Testis (tissue), 5 donors: ENCODE measurements at places on chromosomes 11 and 22. TPM values are rescaled to one million over a fixed set of nuclear protein-coding genes. Genes with fewer than 3 reads are reported as not detected.

PTS gene
- total RNA-seq: 30.1 TPM

DTX4 gene
- 10.2 TPM for total RNA-seq

CD3E gene
- total RNA-seq: not detected

OR2AG2 gene
- 1.8 TPM for total RNA-seq

MYRF gene
- total RNA-seq: 9.2 TPM

MRGPRX4 gene
- total RNA-seq: not detected

CYP2D6 gene
- total RNA-seq: 2.0 TPM

PSMA1 gene
- total RNA-seq: 74.7 TPM

SLC15A3 gene
- total RNA-seq: 8.0 TPM

TP53I11 gene
- 28.7 TPM for total RNA-seq

SMC1B gene
- total RNA-seq: 46.8 TPM

DNA sequence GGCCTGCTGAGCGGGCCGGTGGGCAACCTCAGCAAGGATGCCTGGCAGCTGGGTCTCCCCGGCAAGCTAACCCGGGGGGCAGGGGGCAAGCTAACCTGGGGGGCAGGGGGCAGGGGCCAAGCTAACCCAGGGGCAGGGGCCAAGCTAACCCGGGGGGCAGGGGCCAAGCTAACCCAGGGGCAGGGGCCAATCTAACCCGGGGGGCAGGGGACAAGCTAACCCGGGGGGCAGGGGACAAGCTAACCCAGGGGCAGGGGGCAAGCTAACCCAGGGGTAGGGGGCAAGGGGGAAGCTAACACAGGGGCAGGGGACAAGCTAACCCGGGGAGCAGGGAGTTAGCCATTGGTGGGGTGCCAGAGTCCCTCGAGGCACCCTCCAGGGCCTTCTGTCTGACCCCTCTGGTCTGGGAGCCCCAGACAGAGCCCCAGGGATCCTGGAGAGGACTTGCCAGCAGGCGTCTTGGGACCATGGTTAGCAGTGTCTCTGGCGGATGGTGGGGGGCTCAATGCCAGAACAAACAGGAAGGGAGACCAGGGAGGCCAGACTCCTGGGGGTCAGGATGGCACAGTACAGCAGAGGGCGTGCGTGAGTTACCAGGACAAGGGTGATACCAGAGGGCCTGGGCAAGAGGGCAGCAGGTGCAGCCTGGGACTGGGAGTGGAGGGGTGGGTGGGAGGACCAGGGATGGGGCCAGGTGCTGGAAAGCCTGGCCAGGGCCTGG lies 16.1 kb downstream of the IGF2 start:
- DNase-seq: no peak

DNA sequence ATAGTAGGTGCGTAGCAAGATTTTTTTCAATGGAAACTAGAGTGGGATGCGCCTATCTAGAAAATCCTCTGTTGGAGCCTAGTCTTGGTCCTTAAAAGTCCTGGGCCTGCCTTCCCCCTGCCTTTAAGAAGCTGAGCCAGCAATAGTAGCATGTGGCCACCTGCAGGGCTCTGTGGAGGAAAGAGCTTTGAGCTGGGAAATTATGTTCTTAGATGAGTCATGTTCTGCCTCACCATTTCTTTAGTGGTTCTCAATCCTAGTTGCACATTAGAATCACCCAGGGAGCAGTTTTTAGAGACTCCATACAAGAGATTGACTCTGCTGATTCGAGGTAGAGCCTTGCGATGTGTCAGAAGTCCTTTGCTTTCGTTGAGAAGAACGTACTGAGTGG lies 133.5 kb downstream of the COMMD9 start:
- DNase-seq: no peak

- DNase-seq: no peak
Observed at GRCh38 chr11:1229471-1230120, 6.7 kb downstream of the MUC5B start.

DNA sequence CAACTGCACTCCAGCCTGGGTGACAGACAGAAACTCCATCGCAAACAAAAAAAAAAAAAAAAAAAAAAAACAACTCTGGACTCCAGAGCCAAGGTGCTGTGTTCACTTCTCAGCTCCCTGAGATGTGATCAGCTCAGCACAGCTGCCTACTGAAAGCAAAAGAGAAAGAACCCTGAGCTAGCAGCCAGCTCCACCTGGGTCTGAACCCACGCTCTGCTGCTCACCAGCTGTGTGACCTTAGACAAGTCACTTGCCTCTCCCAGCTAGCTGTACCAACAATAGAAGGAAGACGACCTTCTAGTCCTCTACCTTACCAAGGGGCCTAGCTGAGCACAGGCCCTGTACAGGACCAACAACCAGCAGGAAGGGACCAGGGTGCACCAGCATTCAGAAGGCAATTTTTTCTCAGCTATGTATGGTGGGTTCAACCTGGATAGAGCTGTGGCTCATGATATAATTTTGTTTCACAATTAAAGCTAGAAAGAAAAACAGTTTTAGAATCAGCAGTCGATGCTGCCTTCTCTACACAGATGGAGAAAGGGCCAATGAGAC lies 3.8 kb downstream of the DGCR2 start:
- no peak for DNase-seq

DNA sequence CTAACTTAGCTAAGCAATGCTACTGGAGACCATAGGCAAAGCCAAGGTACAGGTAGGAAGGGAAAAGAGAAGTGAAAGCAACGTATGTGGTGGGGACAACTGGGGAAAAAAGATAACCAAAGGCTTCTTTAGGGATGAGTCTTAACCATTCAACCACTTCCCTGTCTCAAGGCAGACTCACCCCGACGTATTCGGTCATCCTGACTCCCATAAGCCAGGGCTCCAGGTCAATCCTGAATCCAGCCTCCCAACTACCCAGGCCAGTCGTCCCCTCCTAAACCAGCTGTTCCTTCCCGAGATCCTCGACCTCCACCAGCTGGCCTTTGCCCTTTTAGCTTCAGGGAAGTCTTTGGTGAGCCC lies 330 bp downstream of the ACP2 start:
- no peak for DNase-seq

DNA sequence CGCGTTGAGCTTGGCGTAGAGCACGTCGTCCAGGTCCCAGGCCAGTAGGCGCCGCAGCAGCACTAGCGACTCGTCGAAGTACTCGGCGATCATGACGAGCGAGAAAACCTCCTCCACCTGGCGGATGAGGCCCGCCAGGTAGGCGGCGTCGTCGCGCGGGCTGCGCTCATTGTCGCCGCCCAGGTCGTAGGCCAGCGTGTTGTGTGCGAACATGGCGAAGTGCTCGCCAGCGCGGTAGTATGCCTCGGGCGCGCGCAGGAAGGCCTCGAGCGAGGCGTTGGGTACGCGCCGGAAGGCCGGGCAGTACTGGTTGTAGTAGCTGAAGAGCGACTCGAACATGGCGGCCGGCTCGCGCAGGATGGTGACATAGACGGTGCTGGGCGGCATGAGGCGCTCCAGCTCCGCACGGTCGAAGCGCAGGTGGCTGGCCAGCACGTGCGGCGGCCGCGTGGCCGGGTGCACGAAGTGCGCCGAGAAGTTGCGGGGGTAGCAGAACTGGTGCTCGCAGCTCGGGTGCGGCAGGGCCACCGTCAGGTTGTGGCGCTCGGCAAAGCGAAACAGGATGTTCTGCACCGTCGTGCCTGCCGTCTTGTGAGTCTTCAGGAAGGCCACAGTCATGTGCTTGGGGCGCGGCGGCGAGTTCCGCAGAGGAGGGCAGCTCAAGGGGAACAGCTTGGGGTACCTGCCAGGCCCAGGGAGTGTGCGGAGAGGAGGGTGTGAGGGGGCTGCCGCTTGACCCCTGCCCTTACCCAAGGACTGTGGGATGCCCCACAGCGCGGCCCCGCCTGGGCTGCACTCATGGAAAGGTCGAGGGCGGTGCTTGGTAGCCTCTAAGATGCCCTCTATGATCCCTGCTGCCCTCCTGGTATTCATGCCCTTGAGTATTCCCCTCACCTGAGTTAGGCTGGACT lies 5.7 kb downstream of the GAL3ST3 start:
- DNase-seq: peak; percentile 61

DNA sequence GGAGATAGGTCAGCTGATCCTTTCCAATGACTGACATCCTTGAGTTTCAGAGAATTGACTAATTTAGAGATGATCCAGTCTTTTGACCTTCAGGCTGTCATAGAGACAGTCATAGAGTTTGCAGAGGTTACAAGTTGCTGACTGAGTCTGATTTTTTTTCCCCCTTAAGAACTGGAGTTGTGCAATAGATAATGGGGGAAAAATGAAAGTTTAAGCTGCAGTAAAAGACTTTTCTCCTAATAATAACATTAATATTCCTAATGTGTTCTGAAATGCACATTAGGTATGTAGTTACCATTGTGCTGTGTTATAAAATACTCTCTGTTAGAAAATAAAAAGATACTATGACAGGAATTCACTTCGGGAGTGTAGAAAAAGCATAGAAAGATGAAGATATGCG lies 876.9 kb upstream of the RAG2 start:
- no peak for DNase-seq

GRCh38 chr11:117932426-117932825 lies 3.2 kb upstream of the TMPRSS13 start:
- DNase-seq: no peak

DNA sequence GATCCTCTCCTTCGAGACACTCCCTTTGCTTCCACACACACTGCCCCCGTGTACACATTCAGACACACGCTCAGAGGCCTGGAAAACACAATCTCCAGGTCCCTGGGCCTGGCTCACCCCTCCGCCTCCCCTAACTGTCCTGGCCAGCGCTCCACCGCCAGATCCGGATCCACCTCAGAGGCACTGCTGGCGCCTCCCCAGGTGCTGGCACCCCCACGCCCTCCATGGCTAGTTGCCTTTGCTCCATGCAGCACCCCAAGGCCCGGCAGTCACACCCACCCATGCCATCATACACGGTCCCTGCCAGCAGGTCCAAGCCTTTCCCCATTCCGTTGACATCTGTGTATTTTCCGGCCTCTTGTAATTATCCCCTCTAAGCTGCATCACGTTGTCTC lies 11.1 kb downstream of the SPTBN2 start:
- DNase-seq: no peak

- no peak for DNase-seq
Observed at GRCh38 chr11:121439337-121439736, 12.8 kb upstream of the SORL1 start.

- no peak for DNase-seq
Observed at GRCh38 chr11:117929916-117930570, 841 bp upstream of the TMPRSS13 start.

- DNase-seq: no peak
Observed at GRCh38 chr11:110339456-110340250, 43.2 kb upstream of the RDX start.

DNA sequence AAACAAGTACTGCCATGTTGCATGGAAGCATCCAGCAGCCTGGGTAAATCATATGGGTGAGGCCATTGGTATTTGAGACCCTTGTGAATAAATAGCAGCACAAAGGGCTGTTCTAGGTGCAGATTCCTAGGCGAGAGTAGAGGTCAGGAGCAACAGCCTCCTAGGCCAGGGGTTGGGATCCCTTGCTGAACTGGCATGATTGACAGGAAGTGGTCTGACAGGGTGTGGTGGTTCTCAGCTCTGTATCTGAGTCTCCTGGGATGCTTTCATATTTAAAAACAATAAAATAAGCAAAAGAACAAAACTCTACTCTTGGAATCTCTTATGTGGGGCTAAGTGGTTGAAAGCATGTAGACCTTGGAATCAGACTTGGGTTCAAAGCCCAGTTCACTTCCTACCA lies 35.8 kb downstream of the INSC start:
- no peak for DNase-seq

GRCh38 chr22:21961886-21962654 lies 9.4 kb upstream of the PPM1F start:
- no peak for DNase-seq

GRCh38 chr11:132811649-132812048 lies 720.7 kb downstream of the OPCML start:
- DNase-seq: no peak

GRCh38 chr11:93659841-93660240 lies 1.6 kb upstream of the CEP295 start:
- no peak for DNase-seq

GRCh38 chr11:42462558-42463310 lies 849.1 kb upstream of the API5 start:
- no peak for DNase-seq

- DNase-seq: no peak
Observed at GRCh38 chr11:128300785-128301184, 286.6 kb downstream of the ETS1 start.

GRCh38 chr11:5476186-5476819 lies 12.2 kb upstream of the OR52D1 start:
- peak; percentile 62 for DNase-seq

GRCh38 chr22:20777420-20778177 lies 3.7 kb downstream of the SERPIND1 start:
- no peak for DNase-seq

DNA sequence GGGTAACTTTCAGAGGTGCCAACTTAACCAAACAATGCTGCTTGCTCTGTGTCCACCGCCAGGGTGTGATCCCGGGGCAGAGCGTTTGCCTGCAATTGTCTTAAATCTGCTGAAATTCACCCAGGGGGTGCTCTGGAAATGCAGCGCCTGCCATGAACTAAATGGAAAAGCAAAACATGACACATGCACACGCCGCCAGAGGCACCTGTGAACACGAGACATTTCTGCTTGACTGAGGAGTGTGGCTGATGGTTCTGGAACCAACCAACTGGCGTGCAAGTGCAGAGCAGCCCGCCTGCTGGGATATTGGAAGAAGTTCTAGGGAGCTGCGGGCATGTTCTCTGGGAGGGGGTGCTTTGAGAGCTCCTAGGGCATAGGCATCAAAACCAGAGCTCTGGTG lies 30.4 kb downstream of the DSCAML1 start:
- no peak for DNase-seq

DNA sequence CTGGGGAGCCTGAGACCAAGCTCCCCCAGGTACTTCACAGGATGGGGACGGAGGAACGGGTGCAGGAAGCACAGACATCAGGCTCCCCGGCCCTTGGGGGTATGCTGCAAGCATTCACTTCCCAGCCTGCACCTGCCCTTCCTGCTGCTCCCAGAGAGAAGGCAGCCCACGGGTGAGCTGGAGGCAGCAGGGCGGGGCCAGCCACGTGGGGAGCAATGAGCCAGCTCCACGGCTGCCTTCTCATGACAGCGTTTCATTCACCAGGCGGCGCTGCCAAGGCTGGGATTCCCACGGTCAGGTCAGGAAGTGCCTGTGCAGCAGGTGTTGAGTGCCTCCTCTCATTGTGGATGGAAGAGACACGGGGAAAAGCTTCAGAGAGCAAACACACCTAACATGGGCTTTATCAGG lies 14.5 kb upstream of the PHLDA2 start:
- no peak for DNase-seq
